Myometrial cell (primary cell): ENCODE measurements at places on chromosomes 5 and 9. TPM values are rescaled to one million over a fixed set of nuclear protein-coding genes. Genes with fewer than 3 reads are reported as not detected.

The SLC6A3 gene
- not detected in 2 replicates for total RNA-seq

The SMIM33 gene
- not detected in 2 replicates for total RNA-seq

The CAVIN4 gene
- total RNA-seq, result not detected in 2 replicates

The RNF183 gene
- total RNA-seq, result not detected in 2 replicates

The CACNA1B gene
- under 0.01 TPM in 2 replicates for total RNA-seq

The ENHO gene
- not detected in 2 replicates for total RNA-seq

The STC2 gene
- 56.8 and 76.9 TPM in 2 replicates for total RNA-seq

The HCN1 gene
- total RNA-seq, result not detected in 2 replicates

The RIC1 gene
- 14.7 and 19.0 TPM in 2 replicates for total RNA-seq

The SPINK7 gene
- total RNA-seq, result not detected in 2 replicates

The GLE1 gene
- 30.0 and 35.1 TPM in 2 replicates for total RNA-seq

The PTPN3 gene
- 0.18 and 0.29 TPM in 2 replicates for total RNA-seq
